ENCODE measurements at places on chromosomes 13 and 19.

DNA sequence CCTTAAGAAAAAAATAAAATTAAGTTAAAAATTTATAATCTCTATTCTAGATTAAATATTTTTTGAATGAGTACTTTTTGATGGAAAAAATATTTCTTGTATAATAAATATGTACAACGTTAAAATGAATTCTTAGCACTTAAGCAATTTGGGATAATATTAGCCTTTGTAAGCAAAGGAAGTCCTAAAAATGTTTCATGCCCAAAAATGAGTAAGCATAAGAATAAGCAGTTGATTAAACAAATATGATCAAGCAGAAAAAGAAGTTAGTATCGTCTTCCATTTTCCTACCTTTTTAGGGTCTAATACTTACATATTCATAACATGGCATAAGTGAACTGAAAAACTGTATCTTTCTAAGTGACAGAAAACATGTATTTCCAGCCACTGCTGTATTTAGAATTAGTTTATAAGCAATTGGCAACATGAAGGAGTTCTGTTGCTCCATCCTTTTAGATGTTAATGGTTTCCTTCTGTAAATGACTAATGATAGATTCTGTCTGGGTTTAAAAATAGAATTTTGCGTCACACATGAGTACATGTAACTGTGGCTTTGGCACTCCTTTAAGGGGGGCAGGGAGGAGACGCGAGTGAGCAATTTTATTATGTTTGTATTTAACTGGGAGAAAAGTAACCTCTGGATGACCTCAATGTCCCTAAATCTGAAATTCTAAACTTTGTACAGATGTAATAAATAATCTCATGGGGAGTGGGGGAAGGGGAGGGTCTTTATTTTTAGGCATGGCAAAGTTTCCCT is 237.4 kb downstream of the RGCC start:
- no peak for DNase-seq

DNA sequence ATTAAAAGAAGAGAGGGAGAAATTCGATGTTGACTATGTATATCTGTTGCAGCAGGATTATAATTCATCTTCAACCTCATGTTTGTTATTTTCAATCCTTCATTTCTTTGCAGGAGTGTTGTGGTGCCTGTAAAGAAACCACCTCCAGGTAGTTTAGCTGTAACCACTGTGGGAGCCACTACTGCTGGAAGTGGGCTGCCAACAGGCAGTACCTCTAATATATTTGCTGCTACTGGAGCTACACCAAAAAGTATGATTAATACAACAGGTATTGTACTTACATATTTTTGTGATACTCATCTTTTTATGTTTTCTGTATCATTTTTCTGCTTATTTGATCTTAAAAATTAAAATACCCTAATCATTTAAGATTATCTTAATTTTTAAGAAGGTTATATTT is 266.5 kb downstream of the NBEA start:
- no peak for DNase-seq

GRCh38 chr13:25981060-25981459 is 70.8 kb downstream of the SHISA2 start:
- DNase-seq: no peak

DNA sequence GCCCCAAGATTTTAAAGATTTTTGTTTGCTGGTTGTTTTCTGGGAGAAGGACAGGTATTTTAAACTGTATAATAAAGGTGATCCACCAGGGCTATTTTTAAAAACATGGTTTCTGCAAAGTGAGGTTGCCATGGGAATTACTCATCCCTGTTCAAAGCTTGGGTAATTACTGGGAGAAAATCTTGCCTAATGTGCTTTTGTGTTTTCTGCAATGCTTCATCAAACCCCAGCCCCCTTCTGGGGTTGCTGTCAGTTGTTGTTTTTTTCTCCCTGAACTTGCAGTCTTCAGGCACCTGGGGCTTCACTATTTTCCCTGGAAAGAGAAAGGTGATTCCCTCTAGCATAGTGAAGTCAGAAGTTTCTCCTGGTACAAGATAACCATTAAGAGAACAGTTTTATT is 277.2 kb downstream of the NALCN start:
- DNase-seq: no peak

DNA sequence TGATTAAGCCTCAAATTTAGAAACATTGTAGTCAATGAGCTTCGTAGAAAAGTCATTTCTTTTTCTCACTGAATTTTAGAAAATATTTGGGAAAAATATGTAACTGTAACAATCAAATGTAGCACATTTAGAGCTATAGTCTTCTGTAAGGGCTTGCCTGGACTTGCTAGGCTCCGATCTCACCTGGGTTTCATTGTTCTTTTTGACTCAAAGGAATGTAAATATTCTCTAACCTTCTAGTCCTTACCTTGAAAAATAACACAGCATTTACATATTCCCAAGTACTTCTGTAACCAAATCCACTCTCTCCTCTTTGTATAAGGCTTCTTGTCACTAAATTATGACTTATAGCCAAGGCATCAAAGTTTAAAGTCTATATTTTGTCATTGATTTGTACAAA is 2.9 kb upstream of the UFM1 start:
- no peak for DNase-seq

GRCh38 chr19:35030257-35031071 is at the start of gene SCN1B:
SCN1B (plus strand) TSS chr19:35030470; CDS start chr19:35030821, 351 bp downstream.
- DNase-seq: peak; percentile 60

GRCh38 chr19:2478756-2479555 is 3.0 kb downstream of the GADD45B start:
- peak; percentile 64 for DNase-seq

DNA sequence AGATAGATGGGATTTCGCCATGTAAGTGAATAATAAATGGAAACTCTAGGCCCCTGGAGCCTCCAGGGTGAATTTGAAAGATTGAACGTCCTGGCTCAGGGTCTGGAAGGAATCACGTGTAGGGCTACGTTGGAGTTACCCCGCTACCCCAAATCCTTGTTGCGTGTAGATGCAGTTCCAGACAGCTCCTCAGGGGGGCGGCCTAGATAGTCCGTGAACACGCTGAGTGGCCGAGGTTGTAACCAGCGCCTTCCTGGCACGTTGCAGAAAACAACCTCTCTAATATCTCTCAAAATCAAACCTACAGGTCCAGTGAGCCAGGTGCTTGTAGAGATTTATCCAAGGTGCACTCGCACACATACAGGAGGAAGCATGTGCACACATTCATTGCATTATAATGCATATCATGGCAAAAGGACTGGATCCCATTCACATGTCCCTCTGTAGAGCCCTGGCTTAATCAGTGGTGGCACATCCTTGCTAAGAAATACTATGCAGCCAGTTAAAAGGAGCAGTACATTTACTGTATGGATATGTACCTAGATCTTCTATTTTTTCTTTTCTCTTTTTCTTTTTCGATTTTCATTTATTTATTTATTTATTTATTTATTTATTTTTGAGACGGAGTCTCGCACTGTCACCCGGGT is 2.5 kb upstream of the KEAP1 start:
- peak; percentile 73 for DNase-seq

DNA sequence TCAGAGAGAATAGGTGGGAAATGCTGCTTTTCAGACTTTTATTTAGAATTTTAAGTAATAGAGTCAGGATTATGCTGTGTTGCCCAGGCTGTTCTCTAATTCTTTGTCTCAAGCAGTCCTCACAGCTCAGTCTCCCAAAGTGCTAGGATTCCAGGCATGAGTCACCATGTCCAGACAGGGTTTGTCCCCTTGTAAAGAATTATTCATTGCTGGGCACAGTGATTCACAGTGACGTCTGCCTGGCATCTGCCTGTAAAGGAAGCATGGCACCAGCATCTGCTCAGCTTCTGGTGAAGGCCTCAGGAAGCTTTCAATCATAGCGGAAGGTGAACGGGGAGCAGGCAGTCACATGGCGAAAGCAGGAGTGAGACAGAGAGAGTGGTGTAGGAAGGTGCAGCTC is 17.7 kb downstream of the ZNF763 start:
- no peak for DNase-seq

GRCh38 chr19:58261600-58261967 is 17.2 kb upstream of the ZNF8 start:
- no peak for DNase-seq

DNA sequence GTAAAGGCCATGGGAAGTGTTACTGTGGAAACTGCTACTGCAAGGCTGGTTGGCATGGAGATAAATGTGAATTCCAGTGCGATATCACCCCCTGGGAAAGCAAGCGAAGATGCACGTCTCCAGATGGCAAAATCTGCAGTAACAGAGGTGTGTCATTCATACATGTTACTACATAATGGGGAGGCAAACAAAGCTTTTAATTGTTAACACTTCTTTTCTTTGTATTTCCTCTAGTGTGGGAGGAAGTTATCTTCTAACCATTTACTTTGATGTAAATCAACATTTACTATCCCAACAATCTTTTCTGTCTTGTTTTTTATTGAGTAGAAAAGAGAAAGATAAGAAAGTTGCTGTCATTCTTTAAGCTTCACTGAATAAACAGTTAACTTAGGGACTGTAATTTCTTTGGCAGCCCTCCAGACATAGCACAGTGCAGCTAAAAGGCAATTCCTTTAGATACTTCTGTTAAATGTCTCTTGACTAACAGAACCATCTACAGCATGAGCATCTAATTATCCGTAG is 126.9 kb downstream of the ITGBL1 start:
- DNase-seq: no peak

DNA sequence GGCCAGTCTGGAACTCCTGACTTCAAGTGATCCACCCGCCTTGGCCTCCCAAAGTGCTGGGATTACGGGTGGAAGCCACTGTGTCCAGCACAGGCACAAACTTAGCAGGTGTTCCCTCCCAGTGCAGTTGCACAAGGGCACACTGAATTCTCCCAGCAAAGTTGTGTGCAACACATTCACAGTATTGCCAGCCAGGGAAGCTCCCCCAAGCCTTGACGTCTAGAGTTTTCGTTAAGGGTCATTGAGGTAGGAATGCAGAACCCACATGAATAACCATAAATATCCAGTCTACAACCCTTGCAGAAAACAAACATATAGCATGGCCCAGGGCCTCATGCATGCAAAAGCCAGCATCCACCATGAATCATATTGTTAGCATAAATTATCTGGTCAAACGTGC is 3.3 kb upstream of the AURKC start:
- no peak for DNase-seq

DNA sequence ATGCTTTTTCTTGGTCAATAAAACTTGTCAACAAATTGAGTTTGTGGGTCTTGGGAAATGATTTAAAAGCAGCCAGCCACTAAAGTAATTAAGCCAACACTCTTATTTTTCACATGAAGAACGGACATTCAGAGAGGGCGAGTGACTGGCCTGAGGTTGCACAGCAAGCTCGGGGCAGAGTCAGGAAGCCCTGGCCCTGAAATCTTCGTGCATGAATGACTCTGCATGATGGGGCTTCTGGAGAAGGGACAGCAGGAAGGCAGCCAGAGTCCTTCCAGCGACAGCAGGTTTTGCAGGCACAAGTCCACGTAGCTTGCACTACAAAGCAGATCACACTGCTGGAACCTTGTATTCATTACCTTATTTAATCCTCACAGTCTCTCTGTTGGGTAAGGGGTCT is 232.5 kb downstream of the ZNF536 start:
- DNase-seq: no peak

GRCh38 chr19:5214902-5215301 is 125.7 kb downstream of the PTPRS start:
- no peak for DNase-seq

- no peak for DNase-seq
Measured at GRCh38 chr13:110519046-110519445, 42.5 kb downstream of the RAB20 start.

DNA sequence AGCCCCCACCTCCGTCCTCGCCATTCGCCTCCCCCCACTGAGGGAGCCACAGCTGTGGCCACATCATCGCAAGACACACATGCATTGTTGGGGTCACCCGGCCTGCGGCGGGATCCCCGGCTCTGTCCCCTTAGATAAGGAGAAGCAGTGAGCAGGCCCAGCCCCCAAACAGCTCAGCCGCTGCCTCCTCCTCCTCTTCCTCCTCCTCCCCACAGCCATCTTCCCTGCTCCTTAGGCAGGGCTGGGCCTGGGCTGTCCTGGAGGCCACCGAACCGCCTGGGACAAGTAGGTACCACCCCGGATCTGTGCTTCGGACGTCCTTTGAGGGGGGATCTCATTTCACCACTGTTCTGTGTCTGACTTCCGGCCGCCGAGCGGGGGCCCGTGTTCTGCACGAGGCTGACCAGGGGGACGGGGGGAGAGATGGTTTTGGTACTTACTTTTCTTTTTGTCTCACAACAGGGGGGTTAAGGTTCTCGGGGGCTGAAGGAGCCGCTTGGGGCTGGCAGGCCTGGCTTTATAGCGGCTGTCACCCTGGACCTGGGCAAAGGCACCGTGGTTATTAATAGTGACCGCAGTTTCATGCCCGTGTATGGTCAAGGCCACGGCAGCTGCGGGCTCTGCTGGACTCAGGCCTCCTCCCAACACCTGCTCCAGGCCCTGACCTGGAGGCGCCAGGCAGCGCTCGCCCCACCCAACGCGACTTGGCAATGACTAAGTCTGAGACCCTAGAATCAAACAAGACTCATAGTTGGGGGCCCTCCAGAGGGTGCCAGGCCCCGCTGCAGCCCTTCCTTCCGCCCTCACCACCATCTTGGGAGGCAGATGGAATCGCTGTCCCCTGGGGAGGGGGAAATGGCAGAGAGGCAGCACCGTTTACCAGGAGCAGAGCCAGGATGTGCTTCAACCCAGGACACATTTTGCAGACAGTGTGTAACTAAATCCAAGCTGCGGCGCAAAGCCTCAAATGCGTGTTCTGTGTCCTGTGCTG is 18.3 kb downstream of the NMRK2 start:
- DNase-seq: no peak

- DNase-seq: no peak
Measured at GRCh38 chr19:9061879-9062278, 25.0 kb upstream of the OR1M1 start.

DNA sequence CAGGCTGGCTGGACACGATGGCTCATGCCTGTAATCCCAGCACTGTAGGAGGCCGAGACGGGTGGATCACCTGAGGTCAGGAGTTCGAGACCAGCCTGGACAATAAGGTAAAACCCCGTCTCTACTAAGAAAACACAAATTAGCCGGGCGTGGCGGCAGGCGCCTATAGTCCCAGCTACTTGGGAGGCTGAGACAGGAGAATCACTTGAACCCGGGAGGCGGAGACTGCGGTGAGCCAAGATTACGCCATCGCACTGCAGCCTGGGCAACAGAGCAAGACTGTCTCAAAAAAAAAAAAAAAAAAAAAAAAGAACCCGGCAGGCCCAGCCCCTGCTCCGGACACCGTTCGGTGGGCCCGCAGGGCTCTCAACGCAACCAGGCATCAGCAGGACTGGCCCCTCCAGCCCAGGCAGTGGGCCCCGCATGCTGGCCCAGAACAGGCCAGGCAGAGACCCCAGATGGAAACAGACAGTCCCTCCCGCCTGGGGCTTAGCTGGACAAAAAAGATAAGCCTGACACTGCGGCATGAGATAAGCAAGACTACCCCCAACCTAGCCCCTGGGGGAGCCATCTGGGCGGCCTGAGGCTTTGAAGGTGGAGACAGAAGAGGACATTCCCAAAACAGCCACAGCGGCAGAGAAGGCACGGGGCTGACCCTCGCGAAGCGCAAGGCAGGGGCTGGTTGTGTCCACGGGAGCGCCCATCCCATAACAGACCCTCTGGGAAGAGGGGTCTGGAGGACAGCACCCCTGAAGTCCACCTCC is 11.6 kb downstream of the REXO1 start:
- DNase-seq: no peak

- no peak for DNase-seq
Measured at GRCh38 chr19:397941-398706, 10.8 kb downstream of the C2CD4C start.

GRCh38 chr13:61350341-61350740 is 65.3 kb downstream of the PCDH20 start:
- DNase-seq: no peak

- no peak for DNase-seq
Measured at GRCh38 chr13:31167490-31167889, 5.8 kb upstream of the HSPH1 start.

- no peak for DNase-seq
Measured at GRCh38 chr19:23561341-23561740, 125.7 kb downstream of the ZNF675 start.

All from stimulated activated naive CD4-positive, alpha-beta T cell treated with Interleukin-2 at 50 U/mL for 16 hours (primary cell).